Endothelial cell (in vitro differentiated cells): ENCODE measurements at places on chromosomes 7 and 10. TPM values are rescaled to one million over a fixed set of nuclear protein-coding genes. Genes with fewer than 3 reads are reported as not detected.

DNA sequence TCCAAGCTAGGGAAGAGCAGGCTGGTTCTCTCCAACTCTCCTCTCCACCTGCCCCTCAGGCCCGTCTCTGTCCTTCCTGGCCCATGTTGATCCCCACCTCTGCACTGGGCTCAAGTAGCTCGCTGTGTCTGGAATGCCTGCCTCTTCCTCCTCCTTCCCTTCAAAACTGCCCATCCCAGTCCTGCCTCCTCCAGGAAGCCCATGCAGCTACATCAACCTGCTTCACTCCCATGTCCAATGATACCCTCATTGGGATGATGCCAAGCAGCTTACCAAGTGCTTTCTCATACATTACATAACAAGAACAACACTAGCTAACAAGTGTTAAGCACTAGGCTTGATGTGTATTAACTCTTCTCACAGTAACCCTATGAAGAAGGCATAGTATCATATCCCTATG is 8.2 kb downstream of the ASB10 start:
- H3K4me1 ChIP-seq, result peaks cover 9% of the 10 kb centered on the region
- no peak overlapping the region for H3K27ac ChIP-seq
- no peak overlapping the region for H3K4me3 ChIP-seq
- DNase-seq, result no peak
- peaks cover 14% of the 10 kb centered on the region for H3K27me3 ChIP-seq

DNA sequence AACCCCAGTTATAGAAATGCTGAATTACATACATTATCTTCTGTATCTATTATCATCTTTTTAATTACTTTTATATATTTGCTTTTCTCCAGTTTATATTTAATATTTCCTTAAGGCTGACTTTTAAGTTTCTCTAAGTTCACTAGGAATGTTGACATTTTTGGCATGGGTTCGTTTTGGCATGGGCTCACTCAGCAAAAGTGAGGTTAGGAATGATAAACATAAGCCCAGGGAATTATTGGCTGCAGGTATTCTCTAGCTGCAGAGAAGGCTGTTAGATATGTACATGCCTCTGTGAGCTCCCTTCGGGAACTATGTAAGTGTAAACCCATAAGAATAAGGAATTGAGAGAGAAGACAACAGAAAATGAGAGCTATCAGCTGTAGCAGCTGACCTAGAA is 63.6 kb upstream of the RAB18 start:
- no peaks in the 10 kb centered on the region for H3K36me3 ChIP-seq
- no peaks in the 10 kb centered on the region for H3K4me1 ChIP-seq
- no peak for DNase-seq

DNA sequence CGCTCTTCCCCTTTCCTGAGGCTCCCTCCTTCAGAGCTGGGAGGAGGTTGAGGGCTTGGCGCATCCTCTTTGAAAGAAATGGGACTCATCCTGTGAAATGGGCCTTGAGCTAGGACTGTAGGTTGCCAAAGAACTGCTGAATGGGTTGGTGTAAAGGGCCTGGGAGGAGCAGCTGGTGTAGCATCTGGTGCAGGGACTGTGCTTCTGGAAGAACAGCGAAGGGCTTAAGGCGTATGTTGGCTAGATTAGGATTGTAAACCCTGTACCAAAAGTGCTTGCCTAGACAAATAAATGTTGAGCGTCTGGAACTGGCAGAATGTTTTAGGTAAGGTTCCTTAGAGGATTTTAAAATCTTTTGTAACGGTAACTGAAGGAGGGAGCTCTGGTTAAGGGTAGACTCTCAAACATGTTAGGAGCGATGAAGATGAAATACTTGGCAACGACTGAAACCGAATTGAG is 563 bp downstream of the STAM start:
- no peaks in the 10 kb centered on the region for H3K36me3 ChIP-seq
- H3K4me3 ChIP-seq, result peak overlapping the region; percentile 96
- no peaks in the 10 kb centered on the region for H3K27me3 ChIP-seq

DNA sequence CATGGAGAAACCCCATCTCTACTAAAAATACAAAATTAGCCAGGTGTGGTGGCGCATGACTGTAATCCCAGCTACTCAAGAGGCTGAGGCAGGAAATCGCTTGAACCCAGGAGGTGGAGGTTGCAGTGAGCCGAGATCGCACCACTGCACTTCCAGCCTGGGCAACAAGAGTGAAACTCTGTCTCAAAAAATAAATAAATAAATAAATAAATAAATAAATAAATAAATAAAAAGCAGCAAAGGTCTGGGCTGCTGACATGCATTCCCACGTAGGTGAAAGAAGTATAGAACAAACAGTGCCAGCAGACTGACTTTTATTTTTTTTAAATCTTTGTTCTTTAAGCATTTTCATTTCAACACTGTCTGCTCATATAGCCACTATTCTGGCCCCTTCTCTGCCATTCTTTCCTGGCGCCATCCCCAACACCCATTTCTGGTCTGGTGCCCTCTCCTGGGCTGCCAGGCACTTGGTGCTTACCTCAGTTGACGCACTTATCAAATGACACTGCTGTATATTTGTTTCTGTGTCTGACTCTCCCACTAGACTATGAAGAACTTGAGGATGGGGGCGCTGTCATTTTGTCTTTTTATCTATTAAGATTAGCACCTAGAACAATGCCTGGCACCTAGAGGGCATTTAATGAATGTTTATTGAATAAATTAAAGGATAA is 15.6 kb downstream of the FAM107B start:
- peaks cover 3% of the 10 kb centered on the region for H3K4me1 ChIP-seq
- H3K4me3 ChIP-seq, result no peak overlapping the region
- H3K27me3 ChIP-seq, result no peaks in the 10 kb centered on the region
- no peak overlapping the region for H3K27ac ChIP-seq
- no peak for DNase-seq
- H3K36me3 ChIP-seq, result no peaks in the 10 kb centered on the region

- no peak overlapping the region for H3K4me3 ChIP-seq
- no peak for DNase-seq
- no peak overlapping the region for H3K27ac ChIP-seq
- H3K27me3 ChIP-seq, result peaks cover 2% of the 10 kb centered on the region
- H3K4me1 ChIP-seq, result no peaks in the 10 kb centered on the region
- H3K36me3 ChIP-seq, result peaks cover 19% of the 10 kb centered on the region
These were observed 120.0 kb downstream of the PPP1R9A start for GRCh38 chr7:95027234-95027872.

Gene MSMB
- not detected for total RNA-seq

GRCh38 chr10:120360571-120360970 is 96.5 kb upstream of the PLPP4 start:
- DNase-seq, result no peak
- H3K4me1 ChIP-seq, result no peaks in the 10 kb centered on the region
- no peaks in the 10 kb centered on the region for H3K36me3 ChIP-seq
- H3K4me3 ChIP-seq, result no peak overlapping the region

GRCh38 chr10:62433181-62433692 is 59.1 kb downstream of the ZNF365 start:
- no peaks in the 10 kb centered on the region for H3K27me3 ChIP-seq
- no peak overlapping the region for H3K4me3 ChIP-seq
- H3K36me3 ChIP-seq, result no peaks in the 10 kb centered on the region
- no peaks in the 10 kb centered on the region for H3K4me1 ChIP-seq
- no peak for DNase-seq
- no peak overlapping the region for H3K27ac ChIP-seq
